ENCODE measurements at places on chromosomes 2 and 18. TPM values are rescaled to one million over a fixed set of nuclear protein-coding genes. Genes with fewer than 3 reads are reported as not detected.

Gene MALL
- 6.8 TPM for polyA plus RNA-seq

Gene SULT1C4
- polyA plus RNA-seq: 16.6 TPM

Gene GALR1
- polyA plus RNA-seq: 0.01 TPM

Gene GFPT1
- 28.9 TPM for polyA plus RNA-seq

Gene CHPF
- 50.8 TPM for polyA plus RNA-seq

Gene CRIM1
- polyA plus RNA-seq: 15.7 TPM

GRCh38 chr18:42338683-42339082, 383.6 kb downstream of the PIK3C3 start:
- DNase-seq: no peak

GRCh38 chr2:3637692-3638455, 20.1 kb upstream of the ALLC start:
- DNase-seq: no peak

- no peak for DNase-seq
Measured at GRCh38 chr2:11602563-11603204, 67.3 kb downstream of the NTSR2 start.

DNA sequence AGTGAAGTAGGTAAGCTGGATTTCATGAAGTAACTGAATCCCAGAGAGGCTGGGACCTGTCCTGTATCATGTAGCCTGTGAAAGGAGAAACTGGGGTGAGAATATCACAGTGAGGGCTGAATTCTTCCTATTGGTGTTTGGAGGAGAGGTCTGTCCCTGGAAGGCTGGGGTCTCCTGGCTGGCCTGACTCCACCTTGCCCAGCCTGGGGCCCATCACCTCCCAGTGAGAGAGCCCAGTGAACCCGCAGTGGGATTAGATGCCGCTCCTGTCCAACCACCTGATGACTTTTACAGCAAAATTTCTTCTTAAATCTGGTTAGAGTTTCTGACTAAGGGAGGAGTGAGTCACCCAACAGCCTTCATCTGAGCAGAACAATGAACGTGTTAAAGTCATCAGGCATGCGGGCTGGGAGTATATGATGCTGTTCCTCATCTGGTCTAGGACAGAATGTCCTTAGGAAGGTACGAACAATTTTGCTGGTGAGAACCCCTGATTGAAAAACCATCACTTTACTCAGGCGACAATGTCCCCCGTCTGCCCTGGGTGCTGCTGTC, 152.9 kb downstream of the LPIN1 start:
- no peak for DNase-seq

DNA sequence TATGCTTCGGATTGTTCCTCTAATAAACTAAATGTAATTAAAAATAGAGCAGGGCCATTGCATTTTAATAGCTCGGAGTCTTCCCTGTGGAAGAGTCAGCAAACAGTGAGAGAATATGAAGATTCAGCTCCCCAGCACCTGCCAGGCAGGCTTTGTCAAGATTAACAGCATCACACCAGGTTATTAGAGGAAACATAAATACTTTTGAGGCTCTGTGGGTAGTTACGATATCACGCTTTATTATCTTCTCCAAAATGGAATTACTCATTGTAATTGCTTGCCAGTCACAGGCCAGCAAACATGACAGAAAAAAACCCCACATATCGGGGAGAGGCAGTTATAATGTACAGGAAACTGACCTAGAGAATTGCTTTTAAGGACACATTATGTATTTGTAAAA, 303.9 kb downstream of the CPS1 start:
- no peak for DNase-seq

DNA sequence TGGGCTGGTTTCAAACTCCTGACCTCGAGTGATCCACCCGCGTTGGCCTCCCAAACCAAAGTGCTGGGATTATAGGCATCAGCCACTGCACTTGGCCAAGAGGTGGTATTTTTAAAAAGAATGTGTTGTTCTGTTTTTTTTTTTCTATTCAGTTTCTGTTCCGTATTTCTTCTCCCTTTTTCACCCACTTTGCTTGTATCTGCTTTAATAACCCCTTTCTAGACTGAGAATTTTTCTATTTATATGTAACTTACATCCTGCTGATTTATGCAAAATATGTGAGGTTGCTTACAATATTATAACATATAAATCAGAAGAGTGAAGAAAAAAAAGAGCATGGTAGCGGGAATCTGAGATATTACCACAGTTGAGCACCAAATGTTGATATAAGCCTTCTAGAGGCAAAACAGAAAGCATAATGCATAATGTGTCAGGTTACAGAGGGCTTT, 17.2 kb upstream of the LYPD6B start:
- DNase-seq: no peak

DNA sequence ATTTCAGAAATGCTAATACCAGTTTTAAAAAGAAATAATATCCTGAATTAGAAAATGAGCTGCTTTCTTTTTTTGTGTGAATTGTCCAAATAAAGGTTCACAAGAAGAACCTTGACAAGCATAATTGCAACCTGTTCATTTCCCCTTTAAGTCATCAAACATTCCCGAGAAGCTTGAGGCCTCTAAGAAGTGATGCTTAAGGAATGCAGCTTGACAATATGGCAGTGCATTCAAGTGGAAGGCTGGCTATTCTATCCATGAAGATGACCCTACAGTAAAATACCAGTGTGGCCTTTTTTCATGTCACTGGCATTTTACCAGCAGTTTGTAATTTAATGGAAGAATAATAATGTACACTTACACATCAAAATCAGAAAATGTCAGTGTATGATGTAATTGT, 216.7 kb downstream of the CTNNA2 start:
- no peak for DNase-seq

- DNase-seq: no peak
Measured at GRCh38 chr2:37323781-37324535, 675 bp downstream of the PRKD3 start.

- DNase-seq: no peak
Measured at GRCh38 chr2:205721057-205721449, 38.8 kb downstream of the NRP2 start.

- no peak for DNase-seq
Measured at GRCh38 chr2:219446101-219446504, 11.5 kb downstream of the SPEG start.

DNA sequence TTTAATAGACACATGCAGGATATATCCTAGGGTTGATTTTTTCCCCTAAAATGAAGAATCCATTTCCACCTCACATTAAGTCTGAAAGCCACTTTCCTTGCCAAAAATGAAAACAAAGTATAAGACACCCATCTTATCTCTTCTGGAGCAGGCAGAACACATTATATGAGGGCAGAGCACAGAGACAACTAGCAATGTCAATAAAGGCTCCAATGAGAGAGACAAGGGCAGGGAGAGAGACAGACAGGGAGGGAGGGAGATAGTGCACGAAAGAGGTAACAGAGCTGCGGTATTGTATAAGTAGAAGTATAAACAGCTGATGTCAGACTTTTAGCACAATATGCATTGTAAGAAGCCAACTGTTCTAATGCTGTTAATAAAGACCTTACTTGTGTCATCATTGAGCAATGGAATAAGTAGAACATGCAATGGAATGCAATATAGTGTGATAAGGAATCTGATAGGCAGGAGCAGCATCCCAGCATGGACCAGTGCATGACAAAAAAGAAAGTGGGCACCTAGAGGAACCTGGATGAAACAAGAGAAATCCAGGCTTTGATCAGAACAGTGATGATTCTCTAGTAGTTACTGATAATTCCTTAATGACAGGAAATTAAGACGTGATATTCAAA, 150.6 kb upstream of the TCF4 start:
- no peak for DNase-seq

DNA sequence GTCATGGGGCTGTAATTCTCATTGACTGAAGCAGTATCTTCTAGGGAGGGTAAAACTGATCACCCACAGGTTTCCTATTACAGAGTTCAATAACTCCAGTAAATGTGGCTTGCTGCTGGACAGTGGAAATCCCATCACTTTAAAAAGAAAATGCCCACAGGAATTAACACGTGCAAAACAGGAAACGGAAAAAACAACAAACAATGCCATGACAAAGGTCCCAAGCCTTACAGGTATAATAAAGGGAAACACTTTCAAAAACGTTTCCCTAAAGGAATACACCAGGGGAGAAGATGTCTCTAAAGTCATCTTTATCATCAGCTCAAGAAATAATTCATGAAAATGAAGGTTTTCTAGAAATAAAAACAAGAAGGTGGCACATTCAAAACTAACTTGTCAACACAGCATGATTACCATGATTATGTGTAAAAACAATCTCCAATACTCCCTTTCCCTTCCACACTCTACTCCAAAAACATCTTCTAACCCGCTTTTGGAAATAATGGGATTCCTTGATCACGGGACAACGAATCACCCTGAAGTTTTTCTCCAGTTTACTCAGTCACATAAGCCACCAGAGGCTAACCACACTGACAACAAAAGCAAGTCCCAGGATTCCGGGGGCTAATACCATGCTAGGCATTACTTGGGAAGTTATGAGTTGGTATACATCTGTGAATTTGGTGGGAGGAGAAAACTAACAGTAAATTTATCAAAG, 167.9 kb downstream of the TCF4 start:
- DNase-seq: no peak

DNA sequence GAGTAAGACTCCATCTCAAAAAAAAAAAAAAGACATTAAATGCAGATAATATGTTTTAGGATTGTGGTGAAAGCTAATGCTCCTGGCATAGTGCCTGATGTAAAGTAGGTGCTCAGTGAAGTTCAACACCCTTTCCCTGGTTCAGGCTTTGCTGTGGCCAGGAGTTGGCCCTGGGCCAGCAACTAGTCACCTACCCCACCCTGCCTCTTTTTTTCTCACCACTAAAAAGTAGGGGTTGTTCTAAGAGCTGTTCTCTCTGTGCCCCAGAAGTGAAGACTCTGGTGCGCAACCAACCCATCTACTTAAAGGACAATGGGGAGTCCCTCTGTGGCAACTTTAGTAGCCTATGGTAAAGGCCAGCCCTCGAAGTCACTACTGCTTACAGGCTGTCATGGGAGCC, 75.9 kb downstream of the DNMT3A start:
- no peak for DNase-seq

GRCh38 chr18:24103320-24104021, 35.4 kb upstream of the CABYR start:
- DNase-seq: no peak

DNA sequence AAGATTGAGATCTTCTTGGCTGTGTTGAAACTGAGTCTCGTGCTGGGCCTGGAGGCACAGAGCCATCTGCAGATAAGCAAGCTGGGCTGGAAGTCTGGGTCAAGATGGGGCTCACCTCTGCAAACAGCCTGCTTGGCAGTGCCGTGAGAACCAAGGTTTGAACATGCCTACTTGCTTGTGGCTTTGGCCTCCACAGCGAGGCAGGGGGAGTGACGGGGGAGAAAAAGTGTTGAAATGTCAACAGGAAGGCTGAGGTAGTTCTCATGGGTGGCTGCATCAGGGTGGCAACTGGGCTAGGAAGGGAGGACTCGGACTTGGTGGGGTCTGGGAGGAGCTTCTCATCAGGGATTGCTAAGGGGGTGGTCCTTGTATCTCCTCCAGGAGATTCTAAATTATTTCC, 99.7 kb downstream of the THNSL2 start:
- DNase-seq: no peak

GRCh38 chr2:105674859-105675541, 69.7 kb upstream of the NCK2 start:
- DNase-seq: no peak

- no peak for DNase-seq
Measured at GRCh38 chr18:7618891-7619442, 51.9 kb downstream of the PTPRM start.

GRCh38 chr2:220847006-220847405, 725.1 kb downstream of the EPHA4 start:
- DNase-seq: no peak

Data from forelimb muscle (tissue), 1 donor.